Caudate nucleus (tissue), 63 donors: ENCODE measurements at places on chromosomes 3 and 15.

DNA sequence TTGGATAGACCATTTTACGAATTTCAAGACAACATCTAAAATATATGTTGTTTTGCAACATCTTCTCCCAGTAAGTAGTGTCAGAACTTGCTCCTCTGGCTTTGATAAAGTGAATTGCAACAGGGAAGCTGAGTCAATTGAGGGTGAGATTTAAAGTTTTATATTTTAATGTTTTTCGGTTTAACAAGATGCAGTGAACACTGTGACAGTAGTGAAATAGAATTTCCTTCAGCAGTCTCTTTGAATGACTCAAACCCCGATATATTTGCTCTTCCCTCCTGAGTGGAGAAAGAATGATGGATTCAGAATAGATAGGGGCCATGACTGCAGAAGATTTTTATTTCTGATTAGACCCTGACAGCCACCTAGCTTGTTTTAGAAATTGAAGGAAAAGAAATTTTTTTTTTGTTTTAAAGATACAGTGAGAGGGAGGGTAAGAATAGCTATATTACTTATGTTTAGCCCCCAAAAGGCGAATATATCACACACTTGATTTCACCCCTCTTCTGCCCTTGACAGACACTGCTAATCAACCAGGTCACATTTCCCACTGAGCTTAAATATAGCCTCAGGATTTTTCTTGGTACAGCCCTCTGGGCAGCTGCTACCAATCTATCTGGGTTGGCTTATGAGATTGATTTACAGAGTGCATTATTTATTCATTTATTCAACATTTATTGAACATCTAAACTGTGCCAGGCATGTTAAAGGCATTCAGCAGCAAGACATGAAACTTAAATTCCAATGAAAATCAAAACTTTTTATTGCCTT is 183.3 kb upstream of the ADAMTS9 start:
- no peak for DNase-seq

GRCh38 chr3:14423197-14423743 is 20.9 kb downstream of the SLC6A6 start:
- no peak for DNase-seq

- no peak for DNase-seq
Observed at GRCh38 chr3:38805765-38806386, 10.1 kb downstream of the SCN10A start.

GRCh38 chr3:69251078-69251805 is 128.8 kb upstream of the LMOD3 start:
- no peak for DNase-seq

DNA sequence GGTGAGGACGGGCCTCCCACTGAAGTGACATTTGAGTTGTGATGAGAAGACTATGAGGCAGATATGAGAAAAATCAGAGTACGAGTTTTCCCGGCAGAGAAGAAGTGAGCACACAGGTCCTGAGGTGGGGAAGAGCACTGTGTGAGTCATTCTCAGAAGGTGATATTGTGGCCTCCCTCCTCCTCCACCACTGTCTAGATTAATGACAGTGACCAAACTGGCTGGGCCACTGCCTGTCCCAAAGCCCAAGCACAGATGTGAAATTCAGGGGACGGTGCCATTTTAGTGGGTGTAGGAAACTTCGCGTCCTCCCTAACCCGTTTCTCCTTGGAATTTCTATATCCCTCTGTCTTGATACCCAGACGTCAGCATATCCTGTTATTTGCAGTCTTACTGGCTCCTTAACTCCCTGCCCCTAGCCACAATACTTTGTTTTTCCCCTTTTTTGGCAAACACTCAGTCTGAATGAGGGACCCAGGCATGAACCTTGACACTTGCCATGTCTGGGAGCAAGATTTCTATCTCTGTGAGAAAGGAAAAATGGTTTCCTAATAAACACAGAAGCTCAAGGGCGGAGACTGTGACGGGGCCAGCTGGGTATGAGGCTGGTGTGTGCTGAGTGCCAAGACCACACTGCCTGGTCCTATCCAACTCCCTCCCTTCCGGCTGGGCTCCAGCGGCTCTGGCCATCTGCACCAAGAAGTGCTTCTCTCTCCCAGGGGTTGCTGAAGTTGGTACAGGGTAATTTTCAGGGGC is 15.2 kb downstream of the PRICKLE2 start:
- no peak for DNase-seq

DNA sequence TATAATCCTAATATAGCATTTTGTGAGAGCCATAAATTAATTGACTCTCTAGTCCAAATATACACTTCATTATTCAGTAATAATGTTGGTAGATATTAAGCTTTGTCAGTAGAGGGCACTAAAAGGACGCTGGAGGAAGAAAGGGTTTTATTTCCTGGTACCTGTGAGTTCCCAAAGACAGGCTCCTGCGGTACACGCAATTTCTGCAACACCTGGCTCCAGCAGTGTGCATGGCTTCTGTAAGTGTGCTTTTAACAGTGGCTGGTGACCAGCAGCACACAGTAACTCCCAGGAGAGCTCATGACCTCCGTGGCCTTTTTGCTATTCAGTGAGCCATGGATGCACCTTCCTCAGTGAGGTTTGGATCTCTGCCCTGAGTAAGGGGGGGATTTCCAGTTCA is 338.3 kb upstream of the ZNF385D start:
- DNase-seq, result no peak

GRCh38 chr15:22806664-22807063 is 20.2 kb downstream of the NIPA1 start:
- no peak for DNase-seq

- no peak for DNase-seq
Observed at GRCh38 chr15:20346082-20346805, 195.4 kb downstream of the GOLGA6L6 start.

DNA sequence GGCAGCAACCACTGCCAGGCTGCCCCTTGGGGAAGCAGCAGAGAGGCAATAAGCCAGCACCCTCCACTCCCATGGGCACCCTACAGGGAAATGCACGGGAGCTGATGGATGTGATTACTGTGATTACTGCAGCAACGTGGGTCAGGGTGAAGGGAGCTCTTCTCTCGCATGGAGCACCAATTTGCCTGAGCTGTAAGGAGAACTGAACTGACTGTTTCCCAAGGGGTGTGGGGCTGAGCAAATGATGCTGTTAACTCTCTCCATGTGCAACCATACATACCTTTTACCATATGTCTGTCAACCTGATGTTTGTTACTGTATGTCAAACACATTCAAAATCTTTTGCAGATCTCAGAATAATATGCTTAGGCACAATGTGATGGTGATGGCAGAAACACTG is 680.6 kb downstream of the SQOR start:
- DNase-seq, result no peak

DNA sequence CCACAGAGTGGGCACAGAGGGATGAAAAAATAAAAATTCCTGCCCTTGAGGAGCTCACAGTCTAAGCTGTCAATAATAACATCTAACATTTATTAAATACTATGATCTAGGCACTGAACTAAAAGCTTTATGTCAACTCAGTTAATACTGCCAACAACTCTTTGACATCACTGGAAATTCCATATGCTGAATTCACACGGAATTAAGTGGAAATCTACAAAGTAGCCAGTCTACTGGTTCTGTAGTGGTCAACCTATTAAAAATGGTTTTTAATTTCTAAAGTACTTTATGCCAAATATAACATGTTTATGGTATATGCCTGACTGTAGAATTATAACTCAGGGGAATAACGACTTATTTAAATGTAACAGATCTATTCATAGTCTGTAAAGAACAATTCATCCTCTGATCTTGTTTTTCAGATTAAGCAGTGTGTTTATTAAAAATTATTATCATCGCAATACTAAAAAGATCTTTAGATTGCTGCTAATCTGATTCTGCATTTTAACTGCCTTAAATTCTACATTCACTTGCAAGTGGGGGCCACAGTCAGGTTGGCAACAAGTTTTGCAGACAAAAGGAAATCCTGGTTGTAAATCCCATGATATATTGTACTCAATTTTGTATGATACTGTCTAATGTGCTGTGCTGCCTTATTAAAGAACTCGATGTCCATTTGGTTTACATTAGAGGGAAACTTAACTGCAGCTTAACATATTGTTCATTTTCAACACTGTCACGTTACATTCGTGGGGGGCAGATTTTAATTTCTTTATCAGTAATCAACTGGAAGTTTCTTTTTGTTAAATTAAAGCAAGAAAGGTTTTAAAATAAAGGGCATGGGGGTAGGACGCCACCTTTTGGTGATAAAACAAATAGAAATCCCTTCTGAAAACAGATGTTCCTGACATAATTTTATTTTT is 2.6 kb upstream of the FOXP1 start:
- DNase-seq, result no peak

DNA sequence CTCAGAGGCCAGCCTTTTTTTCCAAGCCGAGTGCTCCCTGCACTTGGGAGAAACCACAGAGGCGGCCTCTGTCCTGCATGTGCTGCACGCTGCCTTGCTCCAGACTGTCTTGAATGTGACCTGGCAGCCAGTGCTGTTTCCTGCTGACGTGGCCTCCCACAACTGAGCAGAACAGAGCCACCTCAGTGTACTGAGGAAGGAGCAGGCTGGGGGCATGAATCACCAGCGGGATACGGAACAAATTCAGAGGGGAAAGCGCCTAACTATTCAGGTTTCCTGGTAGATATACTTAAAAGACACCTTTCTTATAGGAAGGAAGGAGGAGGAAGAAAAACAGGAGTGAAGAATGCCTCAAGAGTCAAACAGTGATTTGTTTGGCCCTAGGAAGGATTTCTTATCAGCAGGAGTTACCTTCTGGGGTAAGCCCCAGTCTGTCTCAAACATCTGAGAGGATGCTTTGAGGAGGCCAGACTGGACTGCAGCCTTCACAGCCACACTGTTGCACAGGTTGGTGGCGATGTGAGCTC is 114.0 kb downstream of the FNDC3B start:
- peak; percentile 36 for DNase-seq

- no peak for DNase-seq
Observed at GRCh38 chr15:56794553-56795329, 61.4 kb upstream of the ZNF280D start.

DNA sequence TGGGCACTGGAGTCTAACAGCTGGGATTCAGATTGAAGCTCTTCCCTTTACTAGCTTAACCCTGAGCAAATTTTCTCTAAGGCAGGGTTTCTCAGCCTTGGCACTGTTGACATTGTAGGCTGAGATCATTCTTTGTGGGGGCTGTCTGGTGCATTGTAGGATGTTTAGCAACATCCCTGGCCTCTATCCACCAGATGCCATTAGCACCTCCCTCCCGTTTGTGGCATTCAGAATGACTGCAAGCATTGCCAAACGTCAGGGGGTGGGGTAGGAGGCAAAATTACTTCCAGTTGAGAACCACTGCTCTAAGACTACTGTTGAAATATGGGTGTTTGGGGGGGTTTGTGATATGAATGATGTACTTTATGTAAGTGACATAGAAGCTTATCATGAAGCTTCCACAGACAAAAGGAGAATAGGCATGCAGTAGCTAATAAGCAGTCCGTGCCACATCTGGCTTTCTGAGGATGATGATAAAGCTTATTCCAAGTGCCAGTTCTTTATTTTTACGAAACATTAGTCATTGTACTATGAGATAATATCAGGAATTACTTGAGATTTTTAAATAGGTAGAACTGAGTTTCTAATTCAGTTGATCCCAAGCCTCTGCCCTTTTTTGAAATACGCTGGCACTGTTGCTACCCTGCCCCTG is 39.3 kb downstream of the NKIRAS1 start:
- DNase-seq, result no peak

DNA sequence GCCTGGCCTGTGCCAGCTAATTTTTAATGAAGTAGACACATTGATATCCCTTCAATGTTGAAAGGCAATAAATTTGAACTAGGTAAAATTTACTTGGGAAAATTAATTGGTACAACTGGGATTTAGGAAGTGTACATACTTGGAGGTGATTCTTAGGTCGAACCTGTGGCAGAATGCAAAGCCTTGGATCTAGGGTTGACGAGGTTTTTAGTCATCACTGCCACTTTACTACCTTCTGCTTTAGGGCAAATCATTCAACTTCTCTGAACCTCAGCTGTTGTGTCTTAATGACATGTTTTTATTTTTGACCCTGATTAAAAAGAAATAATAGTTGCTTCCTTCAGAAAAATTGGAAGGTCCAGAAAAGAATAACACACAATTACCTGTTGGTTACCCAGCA is 2.5 kb downstream of the APPL1 start:
- DNase-seq, result no peak
